ENCODE measurements at places on chromosomes 6 and 20.

DNA sequence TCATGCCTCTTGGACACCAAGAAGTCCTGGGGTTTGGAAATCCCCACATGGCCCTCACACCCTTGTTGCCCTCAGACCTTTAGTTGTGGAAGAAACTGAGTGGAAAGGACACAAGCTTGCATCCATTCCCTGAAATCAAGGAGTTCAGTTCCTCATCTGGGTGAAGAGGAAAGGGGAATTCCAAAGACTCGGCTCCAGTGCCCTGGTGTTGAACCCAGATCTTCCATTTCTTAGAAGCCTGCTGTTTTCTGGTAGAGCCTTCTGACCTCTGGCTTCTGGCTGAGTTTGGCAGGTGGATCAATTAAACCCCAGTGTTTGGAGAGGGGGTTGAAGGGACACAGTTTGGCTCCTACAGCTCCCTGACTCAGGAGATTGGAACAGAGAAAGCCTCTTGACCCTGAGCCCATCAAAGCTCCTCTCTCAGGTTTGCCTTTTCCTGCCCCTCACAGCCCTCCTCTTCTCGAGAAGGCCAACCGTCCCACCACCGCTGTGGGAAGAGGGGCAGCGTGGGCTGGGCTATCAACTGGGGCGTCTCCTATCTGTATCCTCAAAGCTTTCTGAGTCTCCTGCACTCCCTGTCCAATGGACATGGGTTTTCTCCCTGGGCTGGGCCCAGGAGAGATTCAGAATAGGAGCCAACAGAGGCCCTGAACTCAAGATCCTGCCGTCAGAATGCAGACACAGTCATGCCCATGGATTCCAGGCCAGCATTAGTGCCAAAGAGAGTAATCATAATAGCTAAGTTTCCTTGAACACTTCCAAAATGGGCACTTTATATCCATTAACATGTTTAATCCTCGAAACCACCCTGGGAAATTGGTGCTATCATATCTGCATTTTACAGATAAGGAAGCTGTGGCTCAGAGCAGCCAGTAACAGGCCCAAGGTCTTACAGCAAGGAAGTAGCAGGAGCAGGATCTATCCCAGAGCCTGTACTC, 146.2 kb downstream of the VEGFA start:
- DNase-seq, result no peak

- DNase-seq, result no peak
Observed at GRCh38 chr6:53199156-53199555, 50.5 kb upstream of the GCM1 start.

DNA sequence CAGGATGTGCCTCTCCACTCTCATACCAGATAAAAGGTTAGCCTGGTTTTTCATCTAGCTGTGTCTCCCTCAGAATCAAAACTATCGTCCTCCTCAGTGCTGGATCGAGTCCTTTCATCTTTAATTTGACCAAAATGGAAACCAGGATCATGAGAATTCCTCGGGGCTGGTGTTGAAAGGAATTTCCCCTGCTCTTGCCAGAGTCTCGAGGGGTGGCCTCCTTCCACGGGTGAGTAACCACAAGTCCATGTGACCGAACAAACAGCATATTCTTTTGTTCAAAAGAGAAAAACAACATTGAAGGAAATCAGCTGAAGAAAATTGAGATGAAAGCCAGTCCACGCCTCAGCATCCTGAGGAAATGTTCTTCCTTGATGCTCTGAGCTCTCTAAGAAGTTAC, 165.9 kb upstream of the CDYL start:
- DNase-seq, result no peak

GRCh38 chr6:152671171-152671570, 26.5 kb upstream of the MYCT1 start:
- no peak for DNase-seq

DNA sequence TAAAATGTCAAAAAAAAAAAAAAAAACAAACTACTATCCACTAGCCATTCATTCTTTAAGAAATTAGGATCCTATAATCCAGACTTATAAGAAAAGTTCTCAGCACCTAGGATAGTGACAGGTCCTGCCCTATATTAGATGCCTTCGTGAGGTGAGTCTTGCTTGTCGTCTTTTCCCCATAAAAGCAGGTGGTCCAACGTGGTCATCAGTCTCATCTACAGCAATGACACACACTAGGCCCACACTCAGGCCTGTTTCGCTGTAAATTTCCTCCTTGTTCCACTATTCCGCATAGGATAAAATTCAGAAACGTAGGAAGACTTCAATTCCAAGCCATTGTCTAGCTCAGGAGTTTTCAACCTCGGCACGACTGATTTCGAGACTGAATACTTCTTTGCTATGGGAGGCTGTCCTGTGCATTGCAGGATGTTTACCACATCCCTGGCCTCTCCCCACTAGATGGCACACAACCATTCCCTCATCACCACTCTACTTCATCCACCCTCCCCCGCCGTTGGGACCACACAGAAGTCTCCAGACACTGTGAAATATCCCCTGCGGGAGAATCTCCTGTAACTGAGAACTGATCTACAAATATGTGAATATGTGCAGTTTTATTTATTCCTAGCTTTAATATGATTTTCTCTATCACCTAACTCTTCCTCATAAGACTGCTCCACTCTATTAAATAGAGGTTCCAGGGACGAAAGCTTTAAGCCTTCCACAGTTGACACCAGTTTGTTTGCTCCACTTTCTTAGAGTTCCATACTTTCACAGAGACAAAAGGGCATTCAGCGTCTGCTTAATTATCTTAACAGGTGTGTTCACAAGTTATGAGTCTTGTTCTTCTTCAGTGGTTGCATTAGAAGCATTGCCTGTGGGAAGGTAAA, 346.3 kb downstream of the BMP2 start:
- peak; percentile 6 for DNase-seq

GRCh38 chr6:21230536-21230935, 363.0 kb upstream of the SOX4 start:
- DNase-seq, result no peak

DNA sequence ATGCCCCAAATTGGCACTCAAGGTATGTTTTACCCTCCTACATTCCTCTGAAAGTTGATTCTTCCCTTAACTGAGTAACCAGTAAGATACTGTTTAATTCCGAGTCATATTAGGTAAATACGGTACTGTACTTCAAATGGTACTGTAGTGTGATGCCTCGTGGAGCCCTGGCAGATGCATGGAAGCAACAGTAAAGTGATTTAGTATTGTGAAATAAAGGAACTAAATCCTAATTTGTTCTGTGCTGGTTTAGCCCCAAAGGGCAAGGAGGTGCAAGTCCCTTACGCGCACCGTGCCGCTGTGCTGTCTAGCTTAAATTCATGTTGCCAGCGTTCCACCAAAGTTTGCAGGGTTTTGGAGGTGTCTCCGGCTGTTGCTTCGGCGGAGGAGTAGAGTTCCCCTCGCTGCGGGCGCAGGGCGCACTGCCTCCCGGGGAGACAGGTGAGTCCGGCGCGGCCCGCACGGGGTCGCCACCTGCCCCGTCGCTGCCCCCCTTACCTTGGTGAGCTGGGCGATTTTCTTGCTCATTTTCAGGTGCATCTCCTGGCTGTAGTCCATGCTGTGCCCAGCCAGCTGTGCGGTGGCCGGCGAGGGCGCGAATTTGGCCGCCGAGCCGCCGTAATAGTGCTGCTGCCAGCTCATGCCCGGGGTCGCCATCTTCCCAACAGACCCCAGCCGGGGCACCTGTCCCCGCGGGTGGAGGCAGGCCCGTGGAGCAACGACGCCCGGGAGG, 655 bp downstream of the FAM184A start:
- DNase-seq, result peak; percentile 68

DNA sequence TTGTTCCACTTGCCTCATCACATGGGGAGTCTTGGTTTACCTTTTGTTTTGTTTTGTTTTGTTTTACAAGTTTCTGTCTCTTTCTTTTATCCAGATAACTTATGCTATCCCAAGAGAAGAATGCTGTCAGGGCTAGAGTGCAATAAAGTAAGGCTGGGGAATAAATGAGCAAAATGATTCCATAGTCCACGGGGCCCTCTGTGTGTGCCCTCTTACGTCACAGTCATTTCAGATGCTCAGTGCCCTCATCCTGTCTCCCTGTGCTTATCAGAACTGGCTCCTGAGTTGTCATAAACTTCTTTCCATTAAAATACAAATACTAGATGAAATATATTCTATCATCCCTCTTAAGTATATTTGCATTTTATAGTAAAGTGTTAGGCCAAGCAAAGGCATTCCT, 30.8 kb upstream of the ENPP1 start:
- DNase-seq, result no peak

DNA sequence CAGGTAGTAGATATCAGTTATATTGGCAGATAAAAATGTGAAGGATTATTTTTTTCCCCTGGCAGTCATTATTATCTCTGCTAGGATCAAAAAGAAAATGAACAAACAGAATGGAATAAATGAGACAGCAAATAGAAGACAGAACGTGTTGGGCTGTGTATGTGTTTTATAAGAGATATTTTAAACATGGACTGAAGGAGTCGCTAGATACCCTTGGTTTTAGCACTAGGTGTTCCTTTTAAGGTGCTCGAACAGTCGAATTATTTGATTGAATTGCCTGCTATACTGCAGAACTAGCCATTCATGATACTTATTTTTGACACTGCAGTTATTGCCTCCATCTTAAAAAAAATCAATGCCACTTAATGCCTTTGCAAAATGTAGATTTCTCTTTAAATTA, 3.7 kb downstream of the GRIK2 start:
- no peak for DNase-seq

GRCh38 chr6:115404446-115404845, 656.2 kb downstream of the FRK start:
- DNase-seq, result no peak

DNA sequence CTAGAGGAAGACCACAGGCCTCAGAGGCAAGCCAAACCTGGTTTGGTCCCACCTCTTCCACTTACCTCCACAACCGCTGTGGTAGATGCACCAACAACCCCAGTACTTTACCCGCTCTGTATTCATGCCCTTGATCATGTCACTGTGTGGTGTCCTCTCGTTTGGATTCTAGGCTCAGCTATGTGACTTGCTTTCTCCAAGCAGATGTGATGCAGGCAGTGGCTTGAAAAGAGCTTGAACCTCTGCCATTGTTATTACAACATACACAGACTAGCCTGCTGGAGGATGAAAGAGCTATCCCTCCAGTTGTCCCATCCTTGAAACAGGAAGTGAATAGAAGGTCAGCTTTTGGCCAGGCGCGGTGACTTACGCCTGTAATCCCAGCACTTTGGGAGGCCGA, 147.7 kb downstream of the ZNF217 start:
- no peak for DNase-seq

DNA sequence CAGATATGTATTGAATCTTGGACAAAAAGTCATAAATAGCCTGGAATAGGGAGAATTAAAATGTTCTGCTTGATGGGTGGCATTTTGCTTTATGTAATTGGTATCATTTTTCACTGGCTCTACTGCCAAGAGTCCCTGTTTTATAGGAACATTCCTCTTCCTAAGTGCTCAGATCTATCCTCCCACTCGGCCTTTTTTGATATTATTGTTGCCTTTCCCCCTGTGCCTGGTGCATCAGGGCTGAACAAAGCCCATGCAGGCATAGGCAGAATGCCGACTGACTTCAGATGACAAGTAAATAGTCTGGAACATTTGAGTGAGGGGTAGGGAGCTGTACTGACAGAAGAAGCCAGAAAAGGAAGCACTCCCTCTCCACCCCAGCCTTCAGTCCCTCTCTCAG, 127.0 kb downstream of the PKHD1 start:
- DNase-seq, result no peak
